ENCODE measurements at places on chromosomes 3 and 15.

DNA sequence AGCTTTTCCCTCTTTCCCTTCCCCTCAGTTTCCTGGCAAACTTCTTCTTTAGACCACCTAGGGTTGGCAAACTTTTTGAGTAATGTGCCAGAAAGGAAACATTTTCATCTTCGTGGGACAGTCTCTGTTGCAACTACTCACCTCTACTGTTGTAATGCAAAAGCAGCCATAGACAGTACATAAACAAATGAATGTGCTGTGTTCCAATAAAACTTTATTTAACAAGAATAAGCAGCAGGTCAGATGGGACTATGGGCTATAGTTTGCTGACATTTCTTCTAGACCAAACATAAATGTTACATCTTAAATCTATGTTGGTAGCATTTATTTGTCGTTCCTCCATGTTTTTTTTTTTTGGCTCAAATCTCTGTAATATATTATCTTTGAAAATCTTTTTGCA is 552.4 kb downstream of the EDEM1 start:
- no peak for DNase-seq
- no peak overlapping the region for H3K27ac ChIP-seq
- H3K27me3 ChIP-seq, result no peaks in the 10 kb centered on the region
- H3K4me1 ChIP-seq, result no peaks in the 10 kb centered on the region
- H3K4me3 ChIP-seq, result no peak overlapping the region
- no peaks in the 10 kb centered on the region for H3K36me3 ChIP-seq

- H3K4me1 ChIP-seq, result no peaks in the 10 kb centered on the region
- H3K27ac ChIP-seq, result no peak overlapping the region
- no peaks in the 10 kb centered on the region for H3K36me3 ChIP-seq
- H3K4me3 ChIP-seq, result no peak overlapping the region
Observed at GRCh38 chr3:128591738-128592426, 58.7 kb downstream of the RPN1 start.

DNA sequence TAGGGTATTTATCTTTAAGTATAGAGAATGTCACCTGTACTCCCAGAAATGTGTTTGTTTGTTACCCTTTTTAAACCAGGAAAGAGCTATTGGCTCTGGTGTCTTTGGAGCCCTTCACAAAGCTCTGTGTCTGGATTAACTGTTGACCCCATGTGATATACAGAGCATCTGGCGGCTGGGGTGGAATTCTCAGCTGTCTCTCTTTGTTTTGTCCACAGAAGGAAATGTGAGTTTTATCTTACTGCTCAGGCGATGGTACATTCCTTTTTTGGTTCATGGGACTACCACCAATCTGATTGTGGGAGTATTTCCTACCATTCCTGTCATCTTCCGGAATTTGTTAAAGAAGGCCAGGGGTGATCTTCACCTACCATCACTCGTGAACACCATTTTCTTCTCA is 120.3 kb downstream of the AKAP13 start:
- DNase-seq, result no peak
- H3K36me3 ChIP-seq, result no peaks in the 10 kb centered on the region
- H3K4me3 ChIP-seq, result no peak overlapping the region
- no peaks in the 10 kb centered on the region for H3K27me3 ChIP-seq

GRCh38 chr3:43154980-43155379 is 49.1 kb upstream of the POMGNT2 start:
- no peak overlapping the region for H3K27ac ChIP-seq
- H3K27me3 ChIP-seq, result no peaks in the 10 kb centered on the region
- H3K4me3 ChIP-seq, result no peak overlapping the region
- peaks cover 3% of the 10 kb centered on the region for H3K4me1 ChIP-seq

Measured in effector memory CD4-positive, alpha-beta T cell (primary cell).